ENCODE measurements at places on chromosomes 4 and X.

DNA sequence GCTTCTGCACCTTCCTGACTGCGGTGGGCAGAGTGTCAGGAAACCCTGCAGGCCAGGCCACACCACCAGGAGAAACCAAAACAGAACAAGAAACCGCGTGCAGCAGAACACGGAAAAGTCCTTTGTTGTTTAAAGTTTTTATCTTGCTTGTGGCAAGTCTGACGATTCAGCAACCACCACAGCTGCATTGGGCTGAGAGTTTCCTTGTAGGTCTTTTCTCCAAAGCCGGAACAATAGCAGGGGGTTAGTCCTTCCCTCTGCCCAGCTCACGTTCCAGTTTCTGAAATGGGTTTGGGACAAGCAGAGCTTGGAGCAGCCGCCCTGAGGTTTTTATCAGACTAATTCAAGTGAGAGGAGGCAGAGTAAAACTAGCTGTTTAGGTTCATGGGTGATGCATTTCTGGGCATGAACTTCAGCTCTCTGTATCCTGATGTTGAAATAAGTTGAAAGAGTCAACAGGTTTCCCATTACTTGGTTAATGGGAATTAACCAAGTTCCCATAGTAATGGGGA, 216.9 kb downstream of the PTTG2 start:
- peak; percentile 51 for DNase-seq

DNA sequence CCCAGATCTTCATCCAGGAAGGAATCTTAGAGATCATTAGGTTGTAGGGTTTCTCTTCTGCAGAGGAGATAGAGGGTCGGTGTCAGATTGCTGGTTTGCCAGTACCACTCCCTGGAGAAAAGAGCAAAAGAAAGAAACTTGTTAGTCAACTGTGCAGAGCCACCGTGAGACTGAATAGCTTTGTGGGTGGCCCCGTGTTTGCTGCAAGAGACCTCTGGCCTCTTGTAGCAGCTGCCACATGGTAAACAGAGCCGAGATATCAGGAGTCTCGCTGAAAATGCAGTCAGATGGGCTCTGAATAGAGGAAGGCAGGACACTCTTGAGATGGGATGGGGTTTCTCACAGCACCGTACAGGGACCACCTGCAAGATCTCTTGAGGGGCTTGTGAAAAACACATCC, 149.7 kb downstream of the PTTG2 start:
- DNase-seq = no peak

DNA sequence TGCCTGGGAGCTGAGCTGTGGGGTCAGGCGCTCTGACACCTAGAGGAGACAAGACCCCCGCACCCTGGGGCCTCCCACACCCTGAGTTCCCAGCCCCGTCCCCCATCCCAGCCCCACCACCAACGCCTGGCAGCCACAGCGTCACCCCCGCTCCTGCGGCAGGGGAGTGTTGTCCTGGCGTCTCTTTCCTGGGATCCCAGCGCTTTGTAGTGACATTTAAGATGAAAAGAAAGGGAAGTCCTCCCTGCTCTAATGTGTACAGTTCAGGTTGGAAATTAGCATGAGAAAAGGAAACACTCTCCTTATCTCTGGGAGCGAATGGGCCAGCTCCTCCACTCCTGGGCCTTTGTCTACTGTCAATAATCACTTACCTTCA, 112.1 kb downstream of the FAM53A start:
- DNase-seq = no peak

DNA sequence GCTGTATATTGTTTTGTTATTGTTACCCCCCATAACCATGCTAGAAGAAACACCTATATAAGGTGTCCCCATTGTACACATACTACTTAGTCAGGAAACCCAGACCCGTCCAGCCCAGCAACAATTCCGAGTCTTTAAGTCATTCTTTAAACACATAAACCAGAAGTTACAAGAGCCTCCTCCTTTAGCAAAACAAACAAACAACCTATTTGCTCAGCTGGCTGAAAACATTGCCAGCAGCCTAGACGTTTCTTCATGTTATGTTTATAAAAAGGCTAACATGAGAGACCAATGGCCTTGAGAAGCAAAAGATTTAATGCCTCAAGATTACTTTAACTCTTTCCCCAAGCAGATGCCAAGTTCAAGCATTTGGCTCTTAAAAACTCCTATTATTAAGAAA, 1.4 kb downstream of the ACOX3 start:
- DNase-seq = no peak

DNA sequence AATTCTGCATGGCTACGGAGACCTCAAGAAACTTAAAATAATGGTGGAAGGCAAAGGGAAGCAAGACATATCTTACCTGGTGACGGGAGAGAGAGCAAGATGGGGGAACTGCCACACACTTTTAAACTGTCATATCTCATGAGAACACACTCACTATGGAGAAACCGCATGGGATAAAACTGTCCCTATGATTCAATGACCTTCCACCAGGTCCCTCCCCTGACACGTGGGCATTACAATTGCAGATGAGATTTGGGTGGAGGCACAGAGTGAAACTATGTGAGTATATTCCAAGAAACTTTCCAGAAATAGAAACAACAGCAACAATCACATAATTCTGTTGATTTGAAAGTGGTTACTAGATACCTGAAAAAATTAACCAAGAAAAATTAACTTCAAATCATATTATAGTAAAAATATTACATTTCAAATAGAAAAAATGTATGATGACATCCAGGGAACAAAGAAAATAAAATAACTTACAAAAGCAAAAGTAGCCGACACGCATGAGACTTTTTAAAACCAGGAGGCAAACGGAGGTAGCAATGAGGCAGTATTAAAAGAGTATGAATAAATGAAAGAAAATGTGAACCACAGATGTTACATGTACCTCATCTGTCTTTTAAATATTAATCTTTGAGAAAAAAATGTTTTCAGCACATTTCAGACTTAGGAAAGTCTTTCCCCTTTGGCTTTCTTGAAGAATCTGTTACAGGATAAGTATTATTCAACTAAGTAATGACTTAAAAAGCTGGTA, 879.5 kb downstream of the TECRL start:
- no peak for DNase-seq

DNA sequence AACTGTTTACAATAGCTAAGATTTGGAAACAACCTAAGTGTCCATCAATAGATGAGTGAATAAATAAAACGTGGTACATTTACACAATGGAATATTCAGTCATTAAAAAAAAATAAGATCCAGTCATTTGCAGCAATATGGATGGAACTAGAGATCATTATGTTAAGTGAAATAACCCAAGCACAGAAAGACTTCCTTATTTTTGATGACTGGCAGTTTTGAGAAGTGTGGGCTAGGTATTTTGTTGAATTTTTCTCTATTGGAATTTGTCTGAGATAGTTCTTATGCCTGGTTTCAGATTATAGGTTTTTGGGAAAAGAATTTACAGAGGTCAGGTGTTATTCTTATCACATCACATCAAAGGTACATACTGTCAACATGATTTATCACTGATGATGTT, 293.8 kb upstream of the ARSJ start:
- DNase-seq = no peak
